Aorta (tissue), 5 donors: ENCODE measurements at places on chromosomes 6 and 20.

DNA sequence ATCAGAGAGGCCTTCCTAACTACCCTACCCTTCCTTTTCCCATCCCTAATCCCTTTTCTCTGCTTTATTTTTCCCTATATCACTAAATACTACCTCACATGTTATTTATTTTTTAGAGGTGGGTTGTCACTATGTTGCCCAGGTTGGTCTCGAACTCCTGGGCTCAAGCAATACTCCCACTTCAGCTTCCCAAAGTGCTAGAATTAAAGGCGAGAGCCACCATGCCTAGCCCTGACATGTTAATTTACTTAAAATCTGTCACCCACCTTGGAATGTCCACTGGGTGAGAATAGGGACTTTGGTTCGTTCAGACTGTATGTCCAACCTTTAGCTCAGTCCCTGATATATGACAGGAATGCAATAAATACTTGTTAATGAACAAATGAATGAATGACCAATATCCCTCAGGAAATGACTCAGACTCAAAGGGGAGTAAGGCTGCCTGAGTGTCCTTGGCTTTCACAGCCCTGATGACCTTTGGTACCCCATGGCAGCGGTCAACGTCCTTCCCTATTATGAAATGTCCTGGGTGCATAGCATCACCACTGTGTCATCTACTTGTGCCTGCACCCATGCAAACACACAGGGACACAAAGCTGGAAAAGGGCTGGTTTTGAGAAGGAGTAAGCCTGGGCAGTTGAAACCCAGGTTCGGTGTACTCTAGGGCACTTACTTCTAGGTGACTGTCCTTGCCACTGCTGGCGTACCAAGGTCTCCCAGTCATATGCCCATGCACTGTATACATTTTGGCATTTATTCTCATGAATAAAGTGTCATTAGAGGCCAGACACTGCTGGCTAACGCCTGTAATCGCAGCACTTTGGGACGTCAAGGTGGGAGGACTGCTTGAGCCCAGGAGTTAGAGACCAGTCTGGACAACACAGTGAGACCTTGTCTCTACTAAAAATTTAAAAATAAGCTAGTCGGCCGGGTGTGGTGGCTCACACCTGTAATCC is 26.5 kb downstream of the BCL2L1 start:
- no peaks in the 10 kb centered on the region for H3K27me3 ChIP-seq
- no peak overlapping the region for H3K4me3 ChIP-seq
- H3K4me1 ChIP-seq, result peaks cover 11% of the 10 kb centered on the region
- peak overlapping the region; percentile 52 for H3K27ac ChIP-seq
- H3K36me3 ChIP-seq, result peaks cover 3% of the 10 kb centered on the region

- no peaks in the 10 kb centered on the region for H3K4me1 ChIP-seq
- H3K27me3 ChIP-seq, result no peaks in the 10 kb centered on the region
- H3K27ac ChIP-seq, result no peak overlapping the region
- no peak overlapping the region for H3K4me3 ChIP-seq
- DNase-seq, result no peak
Observed at GRCh38 chr6:101937108-101937507, 543.6 kb downstream of the GRIK2 start.

- H3K27ac ChIP-seq, result no peak overlapping the region
- DNase-seq, result no peak
- H3K4me3 ChIP-seq, result no peak overlapping the region
- no peaks in the 10 kb centered on the region for H3K4me1 ChIP-seq
Observed at GRCh38 chr20:24909861-24910260, 39.2 kb upstream of the CST7 start.

GRCh38 chr6:45422503-45423110 is 44.9 kb upstream of the SUPT3H start:
- no peaks in the 10 kb centered on the region for H3K27me3 ChIP-seq
- no peak overlapping the region for H3K27ac ChIP-seq
- peak overlapping the region; percentile 23 for H3K4me3 ChIP-seq
- no peaks in the 10 kb centered on the region for H3K36me3 ChIP-seq
- H3K4me1 ChIP-seq, result no peaks in the 10 kb centered on the region
